ENCODE measurements at places on chromosomes 16 and 17. TPM values are rescaled to one million over a fixed set of nuclear protein-coding genes. Genes with fewer than 3 reads are reported as not detected.

- no peak for DNase-seq
Observed at GRCh38 chr17:8125947-8126490, 2.1 kb upstream of the HES7 start.

- no peak for DNase-seq
Observed at GRCh38 chr16:78221892-78222291, 122.4 kb downstream of the WWOX start.

GRCh38 chr16:31093132-31093703, 1.4 kb downstream of the VKORC1 start:
- no peak for DNase-seq

DNA sequence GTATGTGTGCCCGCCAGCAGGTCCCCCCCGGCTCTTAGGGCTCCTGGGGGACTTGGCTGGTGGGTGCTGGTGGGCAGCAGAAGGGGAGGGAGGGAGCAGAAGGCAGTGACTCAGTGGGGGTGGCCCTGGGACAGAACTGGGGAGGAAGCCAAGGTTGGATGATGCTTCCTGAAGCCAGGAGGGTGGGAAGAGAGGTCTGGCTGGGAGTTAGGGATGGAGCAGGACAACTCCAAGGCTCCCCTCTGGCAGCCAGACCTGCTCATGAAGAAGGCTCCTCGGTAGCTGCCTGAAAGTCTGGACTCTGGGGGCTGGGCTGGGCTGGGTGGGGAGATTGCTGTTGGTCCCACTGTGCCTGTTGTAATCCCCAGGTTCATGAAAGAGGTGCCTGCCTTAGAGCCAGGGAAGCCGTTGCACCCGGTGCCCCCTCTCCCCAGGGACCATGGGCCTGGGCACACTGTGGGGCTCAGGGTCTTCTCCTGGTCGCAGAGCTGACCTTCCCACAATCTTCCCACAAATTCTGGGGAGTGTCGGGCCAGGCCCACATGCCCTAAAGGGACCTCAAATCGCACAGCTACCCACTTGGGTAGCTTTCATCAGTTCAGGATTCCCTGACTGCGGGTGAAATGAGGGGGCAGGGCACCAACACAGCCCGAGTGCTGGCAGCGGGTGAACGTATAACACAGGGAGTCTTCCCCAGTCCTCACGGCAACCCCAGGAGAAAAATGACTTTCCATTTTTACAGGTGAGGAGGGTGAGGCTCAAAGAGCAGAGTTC, 1.1 kb upstream of the PLEKHG4 start:
- DNase-seq, result no peak

GRCh38 chr17:28071891-28072606, 29.6 kb downstream of the NLK start:
- no peak for DNase-seq

The NXN gene
- polyA plus RNA-seq, result 51.3 TPM

GRCh38 chr17:74099442-74100340, 103.8 kb upstream of the RPL38 start:
- no peak for DNase-seq

- no peak for DNase-seq
Observed at GRCh38 chr16:77335652-77336234, 99.1 kb downstream of the ADAMTS18 start.

All from forelimb muscle (tissue), 1 donor.